MCF 10A (cell line): ENCODE measurements at places on chromosomes 3 and 15. TPM values are rescaled to one million over a fixed set of nuclear protein-coding genes. Genes with fewer than 3 reads are reported as not detected.

DNA sequence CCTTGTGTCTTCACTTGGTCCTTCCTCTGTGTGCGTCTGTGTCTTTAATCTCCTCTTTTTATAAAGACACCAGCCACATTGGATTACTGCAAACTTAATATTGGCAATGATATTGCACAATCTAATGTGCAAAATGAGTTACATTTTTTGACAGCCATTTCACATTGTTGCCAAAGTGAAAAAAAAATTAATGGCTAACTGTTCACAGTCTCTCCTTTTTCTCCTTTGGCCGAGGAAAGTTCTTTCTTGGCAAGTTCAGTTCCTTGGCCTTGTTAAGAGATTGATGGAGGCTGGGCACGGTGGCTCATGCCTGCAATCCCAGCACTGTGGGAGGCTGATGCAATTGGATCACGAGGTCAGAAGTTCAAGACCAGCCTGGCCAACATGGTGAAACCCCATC, 62.2 kb upstream of the ZNF280D start:
- no peak overlapping the region for H3K4me3 ChIP-seq
- H3K36me3 ChIP-seq = no peaks in the 10 kb centered on the region
- no peak overlapping the region for H3K27ac ChIP-seq
- DNase-seq = no peak
- H3K27me3 ChIP-seq = no peaks in the 10 kb centered on the region

- no peak overlapping the region for H3K4me3 ChIP-seq
- no peaks in the 10 kb centered on the region for H3K36me3 ChIP-seq
- H3K27ac ChIP-seq = no peak overlapping the region
- H3K4me1 ChIP-seq = no peaks in the 10 kb centered on the region
- no peak for DNase-seq
- peaks cover 27% of the 10 kb centered on the region for H3K27me3 ChIP-seq
These were observed 11.5 kb downstream of the GATA2 start for GRCh38 chr3:128481438-128481942.

DNA sequence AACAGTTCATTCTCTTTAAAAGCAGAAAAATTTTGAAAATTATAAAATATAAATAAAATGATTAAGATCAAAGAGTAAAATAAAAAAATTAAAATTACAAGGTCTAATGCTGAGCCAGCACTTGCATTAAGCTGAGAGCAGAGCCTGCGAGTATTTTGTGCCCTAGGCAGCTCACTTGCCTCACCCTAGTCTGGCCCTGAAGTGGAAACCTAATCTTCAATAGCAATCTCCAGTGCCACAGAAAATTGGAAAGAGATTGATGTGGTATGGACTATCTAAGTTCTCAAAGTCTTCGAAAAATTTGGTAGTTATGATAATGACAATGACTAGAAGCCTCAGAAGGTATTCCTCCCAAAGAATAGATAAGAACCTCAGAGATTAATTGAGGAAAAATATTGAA, 459.4 kb upstream of the CBLB start:
- no peaks in the 10 kb centered on the region for H3K27me3 ChIP-seq
- H3K4me1 ChIP-seq = no peaks in the 10 kb centered on the region
- H3K27ac ChIP-seq = no peak overlapping the region
- no peak overlapping the region for H3K4me3 ChIP-seq
- no peak for DNase-seq

DNA sequence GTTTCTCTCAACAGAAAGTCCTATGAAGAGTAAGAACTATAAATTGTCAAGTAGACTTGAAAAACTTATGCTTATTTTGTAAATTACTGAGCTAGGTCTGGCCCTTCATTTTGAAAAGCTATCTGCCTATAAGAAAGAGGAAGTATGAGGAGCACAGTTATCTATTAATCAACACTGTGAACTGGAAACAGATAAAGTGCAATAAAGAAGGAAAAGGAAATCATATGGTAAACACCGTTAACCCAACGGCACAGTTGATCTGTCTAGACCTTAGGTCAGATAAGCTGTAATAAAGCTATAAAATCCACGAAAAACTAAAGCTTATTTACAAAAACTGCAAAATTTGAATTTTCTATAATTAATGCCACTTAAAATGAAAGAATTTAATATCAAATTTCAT, 242.5 kb downstream of the ZBTB20 start:
- no peak for DNase-seq
- H3K4me1 ChIP-seq = peaks cover 15% of the 10 kb centered on the region
- H3K4me3 ChIP-seq = no peak overlapping the region
- no peak overlapping the region for H3K27ac ChIP-seq

- H3K27ac ChIP-seq = no peak overlapping the region
- H3K4me3 ChIP-seq = no peak overlapping the region
- no peak for DNase-seq
- no peaks in the 10 kb centered on the region for H3K4me1 ChIP-seq
These were observed 211.8 kb upstream of the DPH6 start for GRCh38 chr15:35757765-35758164.

- no peaks in the 10 kb centered on the region for H3K4me1 ChIP-seq
- H3K36me3 ChIP-seq = peaks cover under 1% of the 10 kb centered on the region
- no peak overlapping the region for H3K27ac ChIP-seq
- no peak overlapping the region for H3K4me3 ChIP-seq
- DNase-seq = no peak
These were observed 26.7 kb downstream of the SLC12A8 start for GRCh38 chr3:125185805-125186204.

DNA sequence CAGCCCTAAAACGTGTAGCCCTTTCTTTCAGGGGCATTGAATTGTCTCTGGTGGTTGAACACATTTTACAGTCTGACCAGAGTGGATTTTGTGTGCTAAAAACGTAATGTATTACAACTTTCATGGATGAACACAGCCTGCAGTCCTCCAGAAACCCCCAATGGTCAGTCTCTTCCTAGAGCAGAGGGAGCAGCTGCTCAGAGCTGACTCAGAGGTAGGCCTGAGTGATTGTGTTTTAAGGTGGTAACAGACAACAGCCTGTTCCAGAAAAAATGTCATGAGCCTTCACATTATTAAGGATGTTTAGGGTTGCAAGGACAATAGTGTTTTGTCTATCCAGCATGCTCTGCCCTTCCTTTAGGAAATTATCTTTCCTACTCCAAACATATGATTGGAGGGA, 34.5 kb upstream of the CTNNB1 start:
- no peaks in the 10 kb centered on the region for H3K36me3 ChIP-seq
- no peaks in the 10 kb centered on the region for H3K27me3 ChIP-seq
- no peak for DNase-seq
- peaks cover 7% of the 10 kb centered on the region for H3K4me1 ChIP-seq

GRCh38 chr3:137097852-137098251, 140.1 kb downstream of the IL20RB start:
- H3K36me3 ChIP-seq = peaks cover 30% of the 10 kb centered on the region
- DNase-seq = no peak
- H3K4me3 ChIP-seq = no peak overlapping the region
- no peaks in the 10 kb centered on the region for H3K27me3 ChIP-seq
- no peak overlapping the region for H3K27ac ChIP-seq

DNA sequence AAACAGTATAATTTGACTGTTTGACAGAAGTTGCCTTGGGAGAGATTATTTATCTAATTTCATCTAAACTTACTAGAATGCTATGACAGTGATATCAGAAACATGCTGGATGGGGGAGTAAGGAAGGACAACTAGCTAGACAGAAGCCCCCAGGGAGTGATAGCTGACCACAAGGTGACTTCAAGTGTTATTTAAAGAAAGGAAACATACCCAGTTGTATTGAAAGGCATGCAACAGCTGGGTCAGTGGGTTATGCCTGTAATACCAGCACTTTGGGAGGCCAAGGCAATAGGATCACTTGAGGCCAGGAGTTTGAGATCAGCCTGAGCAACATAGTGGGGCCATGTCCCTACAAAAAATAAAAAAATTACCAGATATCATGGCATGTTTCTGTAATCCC, 69.6 kb downstream of the SLC49A4 start:
- peaks cover 19% of the 10 kb centered on the region for H3K36me3 ChIP-seq
- no peaks in the 10 kb centered on the region for H3K27me3 ChIP-seq
- H3K4me3 ChIP-seq = no peak overlapping the region
- H3K27ac ChIP-seq = no peak overlapping the region

DNA sequence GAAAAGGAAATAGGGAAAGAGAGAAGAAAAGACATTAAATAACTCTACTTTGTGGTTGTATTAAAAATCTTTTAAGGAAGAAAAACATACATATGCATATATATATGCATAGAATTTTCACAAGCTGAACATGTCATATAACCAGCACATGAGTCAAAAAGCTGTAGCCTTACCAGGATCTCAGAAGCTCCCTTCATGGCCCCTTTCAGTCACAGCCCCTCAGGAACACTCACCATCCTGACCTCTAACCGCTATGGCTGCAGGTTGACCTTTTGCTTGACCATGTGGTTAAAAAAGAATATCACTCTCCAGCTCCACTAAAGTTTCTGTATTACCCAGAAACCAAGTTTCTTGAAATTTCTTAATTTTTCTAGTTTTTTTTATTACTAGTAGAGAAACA, 103.4 kb downstream of the CHST2 start:
- H3K4me1 ChIP-seq = no peaks in the 10 kb centered on the region
- H3K27ac ChIP-seq = no peak overlapping the region
- no peak overlapping the region for H3K4me3 ChIP-seq
- no peaks in the 10 kb centered on the region for H3K27me3 ChIP-seq
- no peaks in the 10 kb centered on the region for H3K36me3 ChIP-seq
- DNase-seq = no peak

CP gene
- total RNA-seq = 0.37 TPM in 1 of 2 replicates, not detected in the other

ZNF660 gene
- not detected in 2 replicates for total RNA-seq

SPG21 gene
- 63.1 and 70.4 TPM in 2 replicates for total RNA-seq

NXPE3 gene
- total RNA-seq = 3.9 and 7.2 TPM in 2 replicates

CA12 gene
- total RNA-seq = 19.6 and 20.3 TPM in 2 replicates
